Activated CD4-positive, alpha-beta T cell treated with anti-CD3 and anti-CD28 coated beads for 24 hours (primary cell): ENCODE measurements at places on chromosomes 5 and 9.

GRCh38 chr5:87155106-87155505 is 112.6 kb upstream of the RASA1 start:
- no peak for DNase-seq

DNA sequence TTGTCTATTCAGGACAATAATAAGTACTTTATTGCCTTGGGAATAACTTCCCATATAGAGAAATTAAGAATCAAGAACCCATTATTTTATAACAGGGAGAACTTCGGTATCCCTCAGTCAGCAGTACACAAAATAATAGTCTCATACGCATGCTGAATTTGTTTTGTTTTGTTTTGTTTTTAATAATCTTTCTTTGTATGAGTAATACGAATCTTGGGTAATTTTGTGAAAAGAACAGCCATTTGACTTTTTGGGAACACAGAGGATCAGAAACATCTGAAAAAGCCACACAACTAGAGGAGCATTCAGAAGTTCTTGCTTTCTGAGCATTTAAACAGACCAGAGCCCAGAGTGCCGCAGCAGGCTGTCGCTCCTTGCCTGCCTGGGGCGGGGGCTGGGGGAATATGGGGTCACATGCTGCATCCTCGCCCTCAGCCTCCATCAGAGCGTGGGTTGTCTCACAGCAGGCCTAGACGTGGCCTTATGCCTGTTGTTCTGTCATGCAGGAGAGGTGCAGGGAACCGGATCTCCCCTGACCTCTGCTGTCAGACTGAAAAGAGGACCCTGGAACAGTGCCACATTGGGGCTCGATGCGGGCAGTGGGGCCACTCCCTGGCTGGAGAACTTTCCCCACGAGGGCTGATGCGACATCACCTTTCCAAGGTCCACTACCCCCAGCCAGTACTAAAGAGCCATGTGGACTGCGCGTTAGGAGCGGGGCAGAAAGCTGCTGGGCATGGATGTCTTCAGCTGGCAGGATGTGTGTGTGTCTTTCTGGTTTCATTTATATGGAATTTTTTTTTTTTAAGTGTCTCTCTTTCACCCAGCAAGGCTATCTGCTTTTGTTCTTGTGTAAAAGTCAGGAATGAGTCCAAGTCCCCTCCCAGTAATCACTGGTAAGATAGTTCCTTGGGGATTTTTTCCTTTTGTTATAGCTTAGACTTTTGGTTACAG is 133.4 kb upstream of the OTULINL start:
- DNase-seq: no peak

GRCh38 chr5:43312076-43312661 is 1.0 kb downstream of the HMGCS1 start:
- DNase-seq: no peak

DNA sequence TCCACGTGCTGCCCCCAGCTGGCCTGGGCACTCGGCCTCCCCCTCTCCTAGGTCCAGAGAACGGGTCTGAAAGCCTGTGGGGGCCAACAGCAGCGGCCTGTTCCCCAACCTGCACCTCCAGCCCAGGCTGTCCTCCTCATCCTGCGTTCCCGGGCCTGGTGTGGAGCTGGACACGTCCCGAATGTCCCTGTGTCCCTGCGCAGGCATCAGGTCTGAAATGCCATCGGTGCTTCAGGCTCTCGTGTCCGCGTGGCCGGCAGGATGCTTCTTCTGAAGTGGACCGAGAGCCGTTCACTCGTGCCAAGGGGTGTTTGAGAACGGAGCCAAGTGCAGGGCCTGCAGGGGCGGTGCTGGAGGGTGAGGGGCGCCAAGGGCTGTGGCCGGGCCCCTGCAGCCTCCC is 24.7 kb upstream of the UBAC1 start:
- DNase-seq: no peak

GRCh38 chr9:36950389-36950788 is 83.7 kb downstream of the PAX5 start:
- DNase-seq: no peak

DNA sequence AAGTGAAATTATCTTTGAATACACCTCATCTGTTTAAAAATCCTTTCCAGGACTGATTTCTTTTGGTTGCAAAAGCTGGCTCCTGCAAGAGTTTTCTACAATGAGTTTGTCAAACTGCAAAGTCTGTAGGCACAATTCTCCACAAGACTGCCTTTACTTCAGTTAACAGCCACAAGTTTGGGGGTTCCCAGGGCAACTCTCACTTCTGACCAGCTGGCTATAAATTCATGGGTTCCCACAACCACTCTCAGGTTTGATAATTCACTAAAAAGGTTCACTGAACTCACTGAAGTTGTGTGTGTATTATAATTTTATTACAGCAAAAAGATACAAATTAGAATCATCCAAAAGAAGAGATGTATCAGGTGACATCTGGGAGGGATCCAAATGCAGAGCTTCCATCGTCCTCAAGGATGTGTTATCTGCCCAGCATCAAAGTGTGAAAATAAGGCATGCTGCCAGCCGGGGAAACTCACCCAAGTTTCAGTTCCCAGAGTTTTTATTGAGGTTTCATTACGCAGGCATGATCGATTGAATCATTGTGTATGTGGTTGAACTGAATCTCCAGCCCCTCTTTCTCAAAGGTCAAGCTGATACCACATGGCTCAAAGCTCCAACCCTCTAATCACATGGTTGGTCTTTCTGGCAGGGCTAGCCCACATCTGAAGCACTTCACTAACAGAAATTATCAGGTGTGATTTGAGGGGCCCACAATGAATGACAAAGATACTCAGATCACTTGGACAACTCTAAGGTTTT is 19.0 kb upstream of the PSIP1 start:
- DNase-seq: no peak
